Activated CD4-positive, alpha-beta T cell treated with anti-CD3 and anti-CD28 coated beads for 1 hour (primary cell): ENCODE measurements at places on chromosomes 6 and 20.

DNA sequence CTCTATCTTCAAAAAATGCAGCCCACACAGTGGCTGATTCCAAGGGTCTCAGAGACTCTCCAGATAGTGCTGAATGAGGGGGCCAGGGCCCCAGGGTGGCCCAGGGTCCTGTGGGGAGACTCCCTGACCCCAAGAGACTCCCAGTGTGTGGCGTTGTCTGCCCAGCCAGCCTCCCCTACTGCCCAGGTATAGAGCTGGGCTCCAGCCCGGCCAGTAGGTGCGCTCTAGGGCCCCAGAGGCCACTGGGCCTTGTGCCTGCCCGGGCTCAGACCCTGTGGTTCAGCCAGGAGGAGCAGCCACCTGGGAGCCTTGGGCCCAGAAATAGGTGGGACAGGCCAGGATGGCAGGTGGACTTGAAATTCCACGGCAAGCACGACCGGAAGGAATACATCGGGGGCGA, 30.3 kb upstream of the GATA5 start:
- DNase-seq, result no peak

GRCh38 chr20:23744817-23745216, 5.9 kb downstream of the CST1 start:
- no peak for DNase-seq

- no peak for DNase-seq
Observed at GRCh38 chr6:90374201-90374600, 77.6 kb upstream of the BACH2 start.

- no peak for DNase-seq
Observed at GRCh38 chr6:91539456-91539855, 952.6 kb upstream of the MAP3K7 start.

- DNase-seq, result no peak
Observed at GRCh38 chr6:41080621-41081020, 7.8 kb downstream of the NFYA start.

- no peak for DNase-seq
Observed at GRCh38 chr6:119858901-119859300, 509.3 kb upstream of the MAN1A1 start.

DNA sequence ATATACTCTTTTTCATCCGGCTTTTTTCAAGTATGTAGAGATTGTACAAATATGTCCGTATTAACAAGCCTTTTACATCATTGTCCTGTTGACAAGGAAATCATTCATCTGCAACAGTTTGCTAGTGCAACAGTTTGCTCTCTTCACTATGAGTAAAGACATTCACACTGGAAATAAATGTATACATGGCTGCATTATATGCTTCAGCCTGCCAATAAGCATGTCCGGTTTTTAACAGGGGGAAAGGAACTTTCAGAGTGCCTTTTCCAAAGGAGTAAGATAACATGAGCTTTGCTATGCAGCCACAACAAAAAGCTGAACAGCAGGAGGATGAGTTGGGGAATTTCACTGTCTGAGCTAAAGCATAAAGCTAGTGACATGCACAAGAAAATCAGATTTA, 99.4 kb upstream of the ADTRP start:
- DNase-seq, result no peak

GRCh38 chr6:132128424-132128823, 177.3 kb upstream of the CCN2 start:
- DNase-seq, result no peak

GRCh38 chr6:87049779-87050178, 45.1 kb downstream of the CGA start:
- no peak for DNase-seq

DNA sequence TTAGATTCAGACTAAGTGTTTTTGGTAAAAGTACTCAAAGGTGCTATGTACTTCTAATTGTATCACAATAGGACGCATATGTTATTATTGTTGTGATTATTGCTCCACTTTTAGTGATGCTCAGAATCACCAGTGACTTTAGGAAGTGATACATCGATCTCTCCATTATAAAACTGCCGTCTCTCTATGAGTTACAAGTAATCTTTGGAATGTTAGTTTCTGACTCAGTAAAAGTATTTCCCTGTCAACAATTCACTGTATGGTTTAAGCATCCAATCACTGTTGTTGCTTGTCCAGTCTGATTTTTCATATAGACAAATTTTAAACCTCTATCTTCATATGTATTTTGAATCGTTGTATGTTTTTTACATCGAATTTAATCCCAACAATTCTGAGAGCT, 9.4 kb downstream of the DCBLD1 start:
- DNase-seq, result no peak

- DNase-seq, result no peak
Observed at GRCh38 chr6:8657522-8657921, 222.2 kb upstream of the SLC35B3 start.

- DNase-seq, result no peak
Observed at GRCh38 chr6:116035616-116036015, 25.1 kb downstream of the FRK start.

DNA sequence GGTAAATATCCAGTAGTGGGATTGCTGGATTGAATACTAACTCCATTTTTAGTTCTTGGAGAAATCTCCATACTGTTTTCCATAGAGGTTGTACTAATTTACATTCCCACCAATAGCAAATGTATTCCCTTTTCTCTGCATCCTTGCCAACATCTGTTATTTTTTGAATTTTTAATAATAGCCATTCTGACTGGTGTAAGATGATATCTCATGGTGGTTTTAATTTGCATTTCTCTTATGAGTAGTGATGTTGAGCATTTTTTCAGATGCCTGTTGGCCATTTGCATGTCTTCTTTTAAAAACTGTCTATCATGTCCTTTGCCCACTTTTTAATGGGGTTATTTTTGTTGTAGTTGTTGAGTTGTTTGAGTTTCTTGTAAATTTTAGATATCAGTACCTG, 253.2 kb downstream of the HAO1 start:
- DNase-seq, result no peak

DNA sequence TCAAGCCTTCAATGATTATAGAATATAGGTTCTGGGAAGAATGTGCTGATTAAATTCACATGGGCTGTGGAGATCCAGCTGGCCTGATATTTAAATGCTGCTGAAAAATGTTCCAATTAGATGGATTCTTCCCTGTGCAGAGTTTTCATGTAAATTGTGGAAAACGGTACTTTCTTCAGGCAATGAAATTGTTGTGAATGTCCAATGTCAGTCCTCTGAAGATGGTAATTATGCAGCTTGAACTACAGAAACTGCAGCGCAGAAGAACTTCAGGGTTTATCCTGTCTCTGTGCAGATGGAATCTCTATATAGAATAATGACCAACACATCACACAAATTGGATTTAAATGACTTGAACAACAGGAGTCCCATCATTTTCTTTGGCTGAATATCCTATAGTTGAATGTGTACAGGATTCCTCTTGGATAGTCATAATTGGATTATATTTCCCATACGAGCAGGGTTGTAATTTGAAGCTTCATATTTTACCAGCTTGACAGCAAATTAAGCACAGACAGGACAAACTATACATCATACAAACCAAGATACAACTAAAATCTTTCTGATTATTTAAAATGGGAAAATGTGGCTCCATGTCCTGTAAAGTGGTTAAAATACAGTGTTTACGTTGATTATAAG, 82.3 kb downstream of the CAP2 start:
- DNase-seq, result no peak

DNA sequence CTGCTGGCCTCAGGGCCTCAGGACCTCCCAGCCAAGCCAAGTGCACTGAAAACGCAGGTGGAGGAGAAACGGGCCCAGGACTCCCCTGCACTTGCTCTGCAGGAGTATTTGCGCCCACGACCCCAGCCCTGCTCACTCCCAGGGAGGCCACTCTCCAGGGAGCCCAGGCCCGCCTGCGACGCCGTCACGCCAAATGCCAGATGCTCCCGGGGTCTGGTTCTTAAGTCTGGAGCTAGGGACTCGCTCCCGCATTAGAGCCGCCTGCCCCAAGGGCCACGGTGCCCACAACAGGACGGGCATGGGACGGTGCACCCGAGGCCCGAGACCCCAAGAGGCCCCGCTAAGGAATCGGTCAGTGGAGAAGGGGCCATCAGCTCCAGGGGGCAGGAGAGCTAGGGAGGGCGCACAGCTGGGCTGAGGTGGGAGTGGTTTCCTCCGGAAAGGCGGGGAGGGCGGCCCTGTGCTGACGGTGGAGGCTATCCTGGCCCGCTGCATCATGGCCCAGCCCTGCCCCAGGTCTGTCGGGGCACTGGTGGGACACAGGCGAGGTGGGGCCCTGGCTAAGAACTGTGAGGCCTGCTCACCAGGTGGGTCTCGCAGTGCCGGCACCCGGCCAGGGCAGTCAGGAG, 44.1 kb upstream of the CHRNA4 start:
- DNase-seq, result no peak

DNA sequence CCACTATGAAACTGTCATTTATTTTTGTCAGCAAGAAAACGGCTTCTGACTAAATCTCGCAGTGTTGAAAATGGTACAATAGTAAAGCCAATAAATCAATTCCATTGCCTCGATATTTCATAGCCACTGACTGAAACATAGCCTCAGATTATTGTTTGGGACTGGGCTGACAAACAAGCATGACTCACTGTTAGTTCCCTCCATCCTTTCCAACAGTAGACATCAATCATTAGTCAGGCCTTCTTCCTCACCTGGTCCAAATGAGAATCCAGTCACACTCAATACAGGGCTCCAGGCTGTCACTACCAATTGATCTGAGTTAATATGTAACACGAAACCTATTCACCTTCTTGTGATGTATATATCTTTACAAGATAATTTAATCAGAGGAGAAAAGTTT, 66.1 kb downstream of the ADGRB3 start:
- no peak for DNase-seq

- no peak for DNase-seq
Observed at GRCh38 chr6:125659887-125660286, 89.5 kb upstream of the HEY2 start.

DNA sequence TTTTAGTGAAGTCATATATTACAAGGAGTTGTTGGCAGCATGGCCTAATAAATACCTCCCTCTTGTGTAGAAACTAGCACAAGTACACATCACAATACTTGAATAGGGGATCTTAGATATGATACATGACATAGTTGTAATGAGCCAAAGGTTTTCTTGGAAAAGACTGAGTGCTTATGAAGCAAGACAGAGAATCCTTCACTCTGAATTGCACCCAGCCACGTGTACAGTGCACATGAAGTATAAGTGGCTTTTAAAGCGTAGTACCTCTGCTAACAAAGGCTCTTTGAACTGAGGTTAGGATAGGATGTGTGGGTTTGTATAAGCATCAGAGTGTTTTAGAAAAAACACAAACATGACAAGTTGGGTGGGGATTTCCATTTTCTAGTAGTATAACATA, 145.5 kb upstream of the STMND1 start:
- no peak for DNase-seq

GRCh38 chr6:11625302-11625701, 87.8 kb downstream of the TMEM170B start:
- DNase-seq, result no peak

- DNase-seq, result no peak
Observed at GRCh38 chr20:20734475-20734948, 22.1 kb upstream of the RALGAPA2 start.

- DNase-seq, result no peak
Observed at GRCh38 chr6:39836606-39837005, 44.4 kb downstream of the DAAM2 start.

GRCh38 chr20:47500554-47500953, 1.1 kb upstream of the NCOA3 start:
- no peak for DNase-seq

- DNase-seq, result no peak
Observed at GRCh38 chr6:69863766-69864165, 2.6 kb upstream of the COL19A1 start.

DNA sequence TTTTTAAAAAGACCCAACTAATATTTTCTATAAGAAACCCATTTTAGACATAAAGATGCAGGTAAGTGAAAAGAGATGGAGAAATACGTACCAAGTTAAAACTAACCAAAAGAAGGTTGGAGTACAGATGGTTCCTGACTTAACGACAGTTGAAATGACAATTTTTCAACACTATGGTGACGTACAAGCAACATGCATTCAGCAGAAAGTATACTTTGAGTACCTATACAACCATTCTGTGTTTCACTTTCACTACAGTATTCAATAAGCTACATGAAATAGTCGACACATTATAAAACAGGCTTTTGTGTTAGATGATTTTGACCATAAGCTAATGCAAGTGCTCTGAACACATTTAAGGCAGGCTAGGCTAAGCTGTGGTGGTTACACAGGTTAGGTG, 228.9 kb downstream of the RNGTT start:
- no peak for DNase-seq

- no peak for DNase-seq
Observed at GRCh38 chr6:111845441-111845871, 27.8 kb downstream of the FYN start.

DNA sequence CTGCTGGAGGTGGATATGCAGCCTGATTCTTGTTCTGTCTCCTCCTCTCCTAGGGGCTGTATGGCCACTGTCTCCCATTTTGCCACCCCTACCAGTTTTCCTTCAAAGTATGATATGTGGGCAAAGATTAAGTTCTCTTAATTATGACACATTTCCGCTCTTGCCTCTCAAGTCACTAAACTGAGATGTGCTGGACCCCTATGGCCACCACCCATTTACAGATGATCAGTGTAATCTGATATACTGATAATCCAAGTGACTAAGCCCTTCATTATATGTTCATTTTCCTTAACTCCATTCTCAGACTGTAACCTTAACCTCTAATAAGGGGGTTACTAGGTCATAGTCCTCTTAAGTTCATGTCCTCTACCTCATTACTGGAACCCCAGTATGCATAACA, 711 bp upstream of the C20orf141 start:
- no peak for DNase-seq

DNA sequence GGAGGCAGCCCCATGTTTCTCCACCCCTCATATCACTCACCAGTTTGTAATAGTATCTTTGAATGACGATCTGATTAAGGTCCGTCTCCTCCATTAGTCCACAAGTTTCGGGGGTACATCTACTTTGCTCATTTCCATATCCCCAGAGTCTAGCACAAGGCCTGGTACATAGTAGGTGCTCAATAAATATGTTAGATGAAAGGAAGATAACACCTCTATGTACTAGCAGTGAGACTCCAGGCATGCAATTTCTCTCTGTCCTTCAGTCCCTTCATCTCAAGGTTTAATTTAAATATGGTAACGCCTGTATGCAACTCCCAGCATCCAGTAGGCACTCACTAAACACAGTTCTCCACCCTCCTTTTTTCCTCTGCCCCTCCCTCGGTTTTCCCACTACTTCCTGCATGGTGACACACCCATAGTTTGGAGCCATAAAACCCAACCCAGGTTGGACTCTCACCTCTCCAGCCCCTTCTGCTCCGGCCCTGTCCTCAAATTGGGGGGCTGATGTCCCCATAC, 461 bp upstream of the HNF4A start:
- DNase-seq, result no peak
